ENCODE measurements at places on chromosomes 12 and 14.

DNA sequence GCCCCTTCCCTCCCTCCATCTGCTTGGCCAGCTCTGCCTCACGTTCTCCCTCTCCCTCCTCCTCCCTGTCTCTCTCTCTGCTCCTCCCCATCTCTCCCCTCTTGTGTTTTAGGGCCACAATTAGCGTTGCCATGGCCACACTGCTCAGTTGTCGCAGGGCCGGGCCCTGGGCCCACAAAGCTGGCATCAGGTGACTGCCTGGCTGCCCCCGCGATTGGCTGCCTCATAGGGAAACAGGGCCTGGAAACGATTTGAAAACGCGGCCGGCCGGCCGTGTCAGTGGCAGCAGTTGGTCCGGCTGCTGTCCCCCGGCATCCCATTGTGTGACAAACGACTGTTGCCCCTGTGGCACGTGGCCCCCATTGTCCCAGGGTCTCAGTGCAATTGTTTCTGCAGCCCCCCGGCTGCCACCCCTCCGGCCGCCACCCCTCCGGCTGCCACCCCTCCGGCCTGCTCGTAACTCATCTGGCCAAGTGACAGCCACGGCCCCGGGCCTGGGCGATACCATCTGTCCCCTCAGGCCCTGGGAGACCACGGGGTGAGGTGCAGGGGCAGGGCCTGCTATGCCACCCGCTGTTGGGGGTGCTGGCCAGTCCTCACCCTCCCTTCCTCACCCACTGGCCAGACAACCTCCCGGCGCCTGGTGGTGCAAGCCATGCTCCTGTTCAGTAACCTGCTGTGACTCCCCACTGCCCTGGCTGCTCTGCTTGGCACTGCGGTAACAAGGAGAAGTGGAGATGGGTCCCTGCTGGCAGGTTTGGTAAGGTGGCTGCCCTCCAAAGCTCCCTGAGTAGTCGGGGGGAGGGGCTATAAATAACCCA is 17.4 kb downstream of the FOXN4 start:
- no peak for DNase-seq

GRCh38 chr12:127115468-127116035 is 1151.4 kb upstream of the TMEM132C start:
- DNase-seq: no peak

DNA sequence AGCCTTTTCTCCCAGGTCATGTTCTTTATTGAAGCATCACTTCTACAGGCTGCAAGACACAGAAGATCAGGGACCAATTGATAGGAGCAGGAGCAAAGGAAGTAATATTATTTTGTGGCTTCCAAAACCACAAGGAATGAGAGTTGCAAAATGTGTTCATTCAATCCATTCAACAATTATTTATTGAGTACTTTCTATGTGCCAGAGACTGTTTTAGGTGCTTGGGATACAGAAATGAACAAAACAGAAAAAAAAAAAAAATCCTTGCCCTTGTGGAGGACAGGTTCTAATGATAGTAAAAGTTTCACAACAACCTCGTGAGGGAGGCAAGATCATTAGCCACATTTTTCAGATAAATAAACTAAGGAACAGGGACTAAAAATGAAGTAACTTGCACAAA is 20.1 kb upstream of the DACT1 start:
- DNase-seq: no peak

GRCh38 chr12:100656856-100657255 is 83.4 kb downstream of the GAS2L3 start:
- DNase-seq: no peak

DNA sequence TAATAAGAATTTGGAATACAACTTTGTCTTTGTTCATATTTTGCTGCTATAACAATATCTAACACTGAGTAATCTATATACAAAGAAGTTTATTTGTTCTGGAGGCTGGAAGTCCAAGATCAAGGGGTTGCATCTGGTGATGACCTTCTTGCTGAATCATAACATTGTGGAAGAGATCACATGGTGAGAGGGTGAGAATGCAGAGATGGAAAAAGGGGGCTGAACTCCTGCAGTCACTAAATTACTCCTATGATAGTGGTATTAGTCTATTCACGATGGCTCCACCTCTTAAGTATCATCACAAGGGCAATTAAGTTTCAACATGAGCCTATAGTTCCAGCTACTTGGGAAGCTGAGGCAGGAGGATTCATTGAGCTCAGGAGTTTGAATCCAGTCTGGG is 4.5 kb upstream of the AKAP6 start:
- no peak for DNase-seq
